ENCODE measurements at places on chromosomes 5 and 9.
A peak's percentile ranks its signal among the peaks of the same experiment; 100 is the strongest.

DNA sequence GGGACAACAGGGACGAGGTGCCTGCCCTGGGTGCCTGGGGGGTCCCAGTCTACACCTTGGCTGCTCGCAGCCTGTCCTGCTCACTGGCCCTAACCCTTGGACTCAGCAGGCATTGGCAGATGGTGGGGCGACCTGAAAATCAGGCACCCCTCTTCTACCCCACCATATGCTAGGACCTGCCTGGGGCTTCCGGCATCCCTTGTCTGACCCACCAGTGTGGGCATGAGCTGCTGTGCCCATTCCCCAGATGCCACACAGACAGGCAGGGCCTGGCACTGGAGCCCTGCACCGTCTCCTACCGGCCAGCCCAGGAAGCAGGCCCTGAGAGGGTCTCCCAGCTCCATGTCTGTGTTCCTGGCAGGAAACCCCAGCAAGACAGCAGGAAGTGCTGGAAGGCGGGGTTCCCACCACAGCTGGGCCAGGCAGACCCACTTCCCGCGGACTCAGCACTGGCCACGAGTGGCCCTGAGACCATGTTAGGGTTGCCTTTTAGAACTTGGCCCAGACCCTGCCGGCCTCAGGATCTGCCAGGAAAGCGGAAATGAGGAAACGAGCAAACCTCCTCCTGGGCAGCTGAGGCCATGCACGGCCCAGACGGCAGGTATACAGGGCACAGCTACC is 3.1 kb downstream of the NINJ1 start:
- DNase-seq: no peak

GRCh38 chr5:138077064-138077696 is 6.7 kb upstream of the WNT8A start:
- DNase-seq: peak; percentile 11

DNA sequence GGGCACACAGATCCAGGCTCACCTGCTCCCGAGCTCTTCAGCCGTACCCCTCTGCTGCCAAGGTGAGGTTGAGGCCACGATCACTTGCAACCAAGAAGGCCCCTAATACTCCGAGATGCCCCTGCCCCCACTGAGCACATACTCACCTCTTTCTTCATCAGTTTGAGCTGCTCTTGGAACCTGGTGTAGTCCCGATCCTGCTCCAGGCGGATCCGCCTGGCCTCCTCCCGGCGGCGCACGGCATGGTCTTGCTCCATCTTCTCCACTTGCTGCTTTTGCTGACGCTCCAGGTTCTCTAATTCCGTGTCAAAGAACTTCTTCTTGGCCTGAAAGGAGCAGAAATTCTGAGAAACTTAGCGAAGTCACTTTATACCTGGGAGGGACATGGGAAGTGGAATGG is 75.7 kb upstream of the FBXW11 start:
- no peak for DNase-seq

GRCh38 chr5:150627731-150628545 is 12.5 kb upstream of the SYNPO start:
- no peak for DNase-seq

GRCh38 chr5:78717674-78718584 is 69.4 kb upstream of the LHFPL2 start:
- no peak for DNase-seq

DNA sequence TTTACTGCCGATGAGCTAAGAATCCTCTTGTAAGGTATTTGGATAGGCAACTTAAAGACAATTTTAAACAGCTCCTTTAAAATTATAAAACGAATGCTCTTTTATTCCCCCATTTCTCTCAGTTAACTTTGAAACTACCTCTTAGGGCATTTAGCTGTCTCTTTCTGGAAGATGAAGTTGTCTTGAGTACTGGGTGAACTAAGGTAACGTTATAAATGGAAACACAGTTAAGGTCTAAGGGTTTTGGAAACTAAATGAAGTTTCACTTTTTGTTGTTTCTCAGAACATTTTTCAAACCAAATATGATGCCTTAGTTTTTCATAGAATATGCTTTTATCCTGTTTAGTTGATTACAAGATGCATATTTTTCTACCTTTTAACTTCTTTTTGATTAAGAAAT is 6.8 kb downstream of the UBE2R2 start:
- DNase-seq: no peak

GRCh38 chr5:12615141-12615820 is 711.0 kb upstream of the CTNND2 start:
- no peak for DNase-seq

DNA sequence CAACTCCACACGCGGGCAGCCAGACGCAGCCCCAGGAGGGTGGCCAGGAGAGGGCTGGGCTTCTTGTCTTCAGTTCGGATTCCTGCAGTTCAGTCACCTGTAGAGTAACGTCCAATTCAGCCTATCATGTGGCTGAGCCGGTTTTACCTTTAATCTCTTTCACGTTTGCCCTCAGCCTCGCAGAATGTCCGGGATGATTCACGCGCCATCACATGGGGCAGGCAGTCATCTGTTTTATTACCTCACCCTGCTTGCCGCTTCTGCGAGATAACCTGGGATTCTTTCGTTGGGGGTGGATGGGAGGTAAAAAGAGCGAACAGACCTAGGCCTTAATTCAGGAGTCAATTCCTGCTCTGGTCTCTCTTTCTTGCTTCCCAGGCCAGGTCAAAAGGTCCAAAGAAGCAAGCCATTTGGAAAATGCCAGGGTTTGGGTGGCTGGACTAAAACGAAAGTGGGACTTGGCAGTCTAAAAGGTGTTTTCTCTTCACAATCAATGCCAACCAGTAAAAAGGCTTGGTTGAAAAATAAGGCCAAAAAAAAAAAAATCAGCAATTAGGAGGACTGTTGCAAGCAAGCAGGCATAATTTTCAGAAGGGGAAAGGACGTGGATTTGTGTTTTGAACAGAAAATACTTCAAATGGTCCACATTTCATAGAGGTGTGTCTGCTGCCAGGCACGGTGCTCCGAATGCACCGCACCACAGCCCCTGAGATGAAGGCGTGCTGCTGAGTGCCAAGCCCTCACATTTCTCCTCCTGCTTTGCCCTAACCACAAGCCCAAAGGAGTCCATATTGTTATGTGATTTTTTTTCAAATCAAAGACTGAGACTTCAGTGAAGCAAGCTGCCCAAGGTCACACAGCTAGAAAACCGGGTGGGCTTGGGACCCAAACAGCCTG is 2.8 kb upstream of the WWC1 start:
- no peak for DNase-seq

DNA sequence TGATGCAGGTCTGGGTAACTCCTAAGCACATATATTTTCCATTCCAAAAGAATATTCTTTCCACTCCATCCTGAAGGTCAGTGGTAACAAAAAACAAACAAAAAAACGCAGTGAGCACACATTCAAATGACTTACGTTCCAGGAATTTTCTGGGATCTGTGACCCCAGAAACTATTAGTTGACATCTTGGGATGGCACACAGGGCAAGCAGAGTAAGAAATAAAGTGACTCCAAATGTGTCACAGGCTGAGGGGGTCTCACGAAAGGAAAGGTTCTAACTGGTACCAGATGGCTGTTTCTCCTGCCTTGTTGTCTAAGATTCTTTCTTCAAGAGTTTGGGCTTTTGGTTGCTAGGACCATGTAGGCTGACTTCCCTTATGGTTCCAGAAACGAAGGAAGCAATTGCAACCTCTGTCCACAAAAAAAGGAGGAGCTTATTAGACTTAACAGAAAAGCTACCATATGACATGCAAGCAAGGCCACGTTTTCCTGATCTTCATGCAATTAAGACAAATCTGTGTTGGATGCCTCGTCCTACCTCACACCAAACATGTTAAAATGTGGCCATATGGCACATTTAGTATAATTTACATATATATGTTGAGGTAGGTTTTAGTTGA is 32.7 kb downstream of the PTGS1 start:
- no peak for DNase-seq
